ENCODE measurements at places on chromosomes 7 and 10.

DNA sequence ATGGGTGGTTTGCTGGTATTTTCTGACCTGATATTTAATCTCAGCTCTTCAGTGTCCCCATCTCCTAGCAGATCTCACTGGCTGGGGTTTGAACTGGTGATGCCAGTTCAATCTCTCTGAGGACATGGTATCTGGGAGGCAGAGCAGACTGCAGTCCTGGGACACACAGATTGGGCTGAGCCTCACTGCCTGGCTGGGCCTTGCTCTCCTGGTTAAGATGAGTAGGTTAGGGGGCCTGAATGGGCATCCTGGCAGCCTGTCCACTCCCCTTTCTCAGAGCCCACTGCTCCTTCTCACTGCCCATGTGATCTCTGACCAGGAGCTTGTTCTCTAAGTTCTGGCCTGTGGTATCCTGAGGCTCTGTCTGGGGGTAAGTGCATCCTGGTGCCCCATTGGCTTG is 363.4 kb downstream of the GLRX3 start:
- DNase-seq: no peak
- no peak overlapping the region for H3K27ac ChIP-seq
- H3K36me3 ChIP-seq: no peaks in the 10 kb centered on the region

GRCh38 chr7:68604541-68604940 is 993.7 kb upstream of the AUTS2 start:
- no peak for DNase-seq
- H3K4me3 ChIP-seq: no peak overlapping the region
- H3K27me3 ChIP-seq: no peaks in the 10 kb centered on the region
- H3K4me1 ChIP-seq: no peaks in the 10 kb centered on the region
- H3K27ac ChIP-seq: no peak overlapping the region

DNA sequence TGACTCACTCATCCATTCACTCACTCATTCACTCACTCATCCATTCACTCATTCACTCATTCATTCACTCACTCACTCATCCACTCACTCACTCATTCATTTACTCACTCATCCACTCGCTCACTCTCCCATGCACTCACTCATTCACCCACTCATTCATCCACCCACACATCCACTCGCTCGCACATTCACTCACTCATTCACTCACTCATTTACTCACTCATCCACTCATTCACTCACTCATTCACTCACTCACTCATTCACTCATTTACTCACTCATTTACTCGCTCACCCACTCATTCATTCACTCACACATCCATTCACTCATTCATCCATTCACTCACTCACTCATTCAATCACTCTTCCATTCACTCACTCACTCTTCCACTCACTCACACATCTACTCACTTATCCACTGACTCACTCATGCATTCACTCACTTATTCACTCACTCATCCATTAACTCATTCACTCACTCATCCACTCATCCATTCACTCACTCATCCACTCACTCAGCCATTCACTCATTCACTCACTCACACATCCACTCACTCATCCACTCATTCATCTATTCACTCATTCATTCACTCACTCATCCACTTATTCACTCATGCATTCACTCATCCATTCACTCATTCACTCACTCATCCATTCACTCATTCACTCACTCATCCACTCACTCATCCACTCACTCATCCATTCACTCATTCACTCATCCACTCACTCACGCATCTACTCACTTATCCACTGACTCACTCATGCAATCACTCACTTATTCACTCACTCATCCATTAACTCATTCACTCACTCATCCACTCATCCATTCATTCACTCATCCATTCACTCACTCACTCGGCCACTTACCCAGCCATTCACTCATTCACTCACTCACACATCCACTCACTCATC is 74.0 kb downstream of the CARD11 start:
- H3K36me3 ChIP-seq: no peaks in the 10 kb centered on the region
- H3K27ac ChIP-seq: no peak overlapping the region
- no peak for DNase-seq
- no peaks in the 10 kb centered on the region for H3K27me3 ChIP-seq

DNA sequence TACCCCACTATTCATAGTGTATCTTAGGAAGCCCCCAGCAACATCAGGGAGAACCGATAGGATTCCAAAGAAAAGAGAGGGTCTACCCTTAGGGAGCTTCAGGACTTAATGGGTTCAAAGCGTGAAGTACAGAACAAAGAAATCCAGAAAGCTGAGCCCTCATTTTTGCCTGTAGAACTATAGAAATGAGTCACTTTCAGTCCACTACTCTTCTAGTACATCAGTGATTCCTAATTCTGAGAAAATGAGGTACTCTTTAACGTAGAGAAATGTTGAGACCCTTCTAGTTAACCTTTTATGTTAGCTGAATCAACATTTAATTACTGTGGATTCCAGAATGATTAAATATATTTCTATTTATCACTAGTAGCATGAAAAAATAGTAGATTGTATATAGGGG is 1.8 kb downstream of the TDRD1 start:
- DNase-seq: no peak
- H3K4me1 ChIP-seq: no peaks in the 10 kb centered on the region
- H3K27me3 ChIP-seq: no peaks in the 10 kb centered on the region
- H3K36me3 ChIP-seq: no peaks in the 10 kb centered on the region
- H3K27ac ChIP-seq: no peak overlapping the region

DNA sequence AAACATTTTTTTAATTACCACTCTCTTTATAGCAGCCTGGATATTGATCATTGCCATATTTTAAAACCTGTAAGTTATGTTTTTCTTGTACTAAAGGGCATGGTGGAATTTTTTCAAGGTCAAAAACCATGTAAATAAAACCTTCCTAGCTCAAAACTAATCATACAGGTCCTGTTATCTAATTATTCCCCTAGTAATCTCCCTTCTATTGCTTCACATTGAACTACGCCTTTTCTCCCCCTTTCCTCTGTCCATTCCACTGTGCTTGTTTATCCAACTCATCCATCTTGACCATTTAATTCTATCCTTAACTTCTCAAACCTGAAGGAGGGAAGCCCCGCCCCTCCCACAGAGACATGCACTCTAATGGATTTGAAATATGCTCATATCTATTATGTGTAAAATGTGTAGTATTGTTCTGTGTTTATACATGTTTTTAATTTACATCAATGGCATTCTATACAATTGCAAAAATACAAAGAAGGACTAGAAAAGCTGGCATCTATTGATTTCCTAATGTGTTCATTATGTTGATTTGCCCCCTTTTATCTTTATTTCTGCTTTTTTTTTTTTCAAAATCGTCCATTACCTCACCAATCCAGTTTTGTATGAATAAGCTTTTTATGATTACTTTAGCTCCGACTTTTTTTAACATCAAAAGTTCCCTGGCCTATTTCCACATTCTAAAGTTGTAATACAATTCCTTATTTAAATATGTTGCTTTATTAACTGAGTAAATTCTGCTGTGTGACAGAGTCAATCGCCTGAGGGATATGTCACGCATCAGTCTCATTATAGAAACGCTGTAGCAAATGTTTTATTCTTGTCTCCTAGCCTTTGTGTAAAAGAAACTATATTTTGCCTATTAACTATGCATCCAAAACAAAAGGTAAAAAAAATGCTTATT is 61.0 kb downstream of the MET start:
- H3K36me3 ChIP-seq: no peaks in the 10 kb centered on the region
- H3K4me3 ChIP-seq: no peak overlapping the region
- no peak overlapping the region for H3K27ac ChIP-seq
- DNase-seq: no peak
- H3K27me3 ChIP-seq: no peaks in the 10 kb centered on the region

GRCh38 chr7:2645274-2645868 is 13.6 kb downstream of the TTYH3 start:
- no peak for DNase-seq
- no peak overlapping the region for H3K4me3 ChIP-seq
- H3K36me3 ChIP-seq: peaks cover 26% of the 10 kb centered on the region
- no peak overlapping the region for H3K27ac ChIP-seq

DNA sequence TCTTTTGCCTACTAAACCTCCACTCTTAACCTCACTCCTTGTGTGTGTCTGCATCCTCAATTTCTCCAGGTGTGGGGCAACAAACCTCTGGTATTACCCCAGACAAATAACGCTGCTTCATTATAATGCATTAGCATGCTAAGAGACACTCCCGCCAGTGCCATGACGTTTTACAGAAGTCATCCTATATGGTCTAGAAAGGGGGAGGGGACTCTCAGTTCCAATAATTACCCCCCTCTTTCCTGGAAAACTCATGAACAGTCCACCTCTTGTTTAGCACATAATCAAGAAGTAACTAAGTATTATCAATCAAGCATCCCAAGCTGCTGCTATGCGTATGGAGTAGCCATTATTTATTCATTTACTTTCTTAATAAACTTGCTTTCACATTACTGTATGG is 364.5 kb downstream of the TYW1 start:
- no peak for DNase-seq
- H3K4me1 ChIP-seq: no peaks in the 10 kb centered on the region
- no peaks in the 10 kb centered on the region for H3K27me3 ChIP-seq
- H3K27ac ChIP-seq: no peak overlapping the region
- H3K4me3 ChIP-seq: no peak overlapping the region

GRCh38 chr7:6375348-6376101 is 72.2 kb downstream of the DAGLB start:
- no peaks in the 10 kb centered on the region for H3K36me3 ChIP-seq
- peak overlapping the region; percentile 87 for H3K27ac ChIP-seq
- H3K4me3 ChIP-seq: peak overlapping the region; percentile 90
- H3K4me1 ChIP-seq: peaks cover 23% of the 10 kb centered on the region
- no peak for DNase-seq
- H3K27me3 ChIP-seq: no peaks in the 10 kb centered on the region

- H3K4me1 ChIP-seq: peaks cover 40% of the 10 kb centered on the region
- no peak overlapping the region for H3K4me3 ChIP-seq
- H3K27ac ChIP-seq: no peak overlapping the region
- DNase-seq: no peak
- no peaks in the 10 kb centered on the region for H3K36me3 ChIP-seq
These were observed 1.9 kb downstream of the AGBL3 start for GRCh38 chr7:134988161-134988560.

DNA sequence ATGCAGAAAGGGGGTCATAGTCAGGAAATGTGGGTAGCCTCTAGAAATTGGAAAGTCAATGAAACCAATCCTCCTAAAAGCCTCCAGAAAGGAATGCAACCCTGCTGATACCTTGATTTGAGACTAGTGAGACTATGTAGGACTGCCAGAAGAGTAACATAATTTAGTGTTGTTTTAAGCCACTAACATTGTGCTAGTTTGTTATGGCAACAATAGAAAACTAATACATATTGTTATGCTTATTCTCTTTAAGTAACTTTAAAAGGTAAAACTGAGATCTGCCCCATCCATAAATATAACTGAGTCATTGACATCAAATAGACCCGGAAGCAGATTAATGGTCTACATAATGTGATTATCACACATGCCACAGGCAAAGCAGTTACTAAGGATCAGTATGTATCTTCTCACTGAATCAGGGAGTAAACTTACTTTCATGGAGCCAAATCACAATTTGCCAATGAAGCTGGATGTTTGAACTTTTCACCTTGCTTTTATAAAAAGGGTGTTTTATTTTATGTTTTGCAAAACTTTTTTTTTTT is 146.4 kb upstream of the TMEM106B start:
- H3K27me3 ChIP-seq: no peaks in the 10 kb centered on the region
- no peaks in the 10 kb centered on the region for H3K36me3 ChIP-seq
- no peaks in the 10 kb centered on the region for H3K4me1 ChIP-seq
- H3K27ac ChIP-seq: no peak overlapping the region
- H3K4me3 ChIP-seq: no peak overlapping the region

- H3K4me1 ChIP-seq: peaks cover 6% of the 10 kb centered on the region
- no peak overlapping the region for H3K27ac ChIP-seq
- peak; percentile 7 for DNase-seq
These were observed 238.5 kb downstream of the CACNB2 start for GRCh38 chr10:18378766-18379165.

- H3K27ac ChIP-seq: no peak overlapping the region
- no peaks in the 10 kb centered on the region for H3K4me1 ChIP-seq
- no peaks in the 10 kb centered on the region for H3K36me3 ChIP-seq
- H3K4me3 ChIP-seq: no peak overlapping the region
- no peaks in the 10 kb centered on the region for H3K27me3 ChIP-seq
These were observed 32.3 kb upstream of the CTBP2 start for GRCh38 chr10:125192620-125193019.

DNA sequence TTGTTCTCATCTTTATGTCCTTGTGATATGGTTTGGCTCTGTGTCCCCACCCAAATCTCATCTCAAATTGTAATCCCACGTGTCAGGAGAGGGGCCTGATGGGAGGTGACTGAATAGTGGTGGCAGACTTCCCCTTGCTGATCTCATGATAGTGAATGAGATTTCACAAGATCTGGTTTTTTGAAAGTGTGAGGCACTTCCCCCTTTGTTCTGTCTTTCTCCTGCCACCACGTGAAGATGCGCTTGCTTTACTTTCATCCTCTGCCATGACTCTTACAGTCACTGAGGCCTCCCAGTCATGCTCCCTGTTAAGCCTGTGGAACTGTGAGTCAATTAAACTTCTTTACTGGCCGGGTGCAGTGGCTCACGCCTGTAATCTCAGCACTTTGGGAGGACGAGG is 161.0 kb downstream of the HERPUD2 start:
- no peaks in the 10 kb centered on the region for H3K27me3 ChIP-seq
- DNase-seq: no peak
- H3K4me1 ChIP-seq: no peaks in the 10 kb centered on the region
- no peak overlapping the region for H3K27ac ChIP-seq
- no peaks in the 10 kb centered on the region for H3K36me3 ChIP-seq

- no peak for DNase-seq
- no peak overlapping the region for H3K4me3 ChIP-seq
- peaks cover 15% of the 10 kb centered on the region for H3K4me1 ChIP-seq
- H3K27ac ChIP-seq: no peak overlapping the region
These were observed 181.8 kb upstream of the PITRM1 start for GRCh38 chr10:3354174-3354900.

GRCh38 chr10:21092683-21093524 is 195.8 kb upstream of the NEBL start:
- H3K27me3 ChIP-seq: no peaks in the 10 kb centered on the region
- no peak overlapping the region for H3K27ac ChIP-seq
- H3K36me3 ChIP-seq: no peaks in the 10 kb centered on the region
- no peaks in the 10 kb centered on the region for H3K4me1 ChIP-seq
- H3K4me3 ChIP-seq: no peak overlapping the region
- no peak for DNase-seq

DNA sequence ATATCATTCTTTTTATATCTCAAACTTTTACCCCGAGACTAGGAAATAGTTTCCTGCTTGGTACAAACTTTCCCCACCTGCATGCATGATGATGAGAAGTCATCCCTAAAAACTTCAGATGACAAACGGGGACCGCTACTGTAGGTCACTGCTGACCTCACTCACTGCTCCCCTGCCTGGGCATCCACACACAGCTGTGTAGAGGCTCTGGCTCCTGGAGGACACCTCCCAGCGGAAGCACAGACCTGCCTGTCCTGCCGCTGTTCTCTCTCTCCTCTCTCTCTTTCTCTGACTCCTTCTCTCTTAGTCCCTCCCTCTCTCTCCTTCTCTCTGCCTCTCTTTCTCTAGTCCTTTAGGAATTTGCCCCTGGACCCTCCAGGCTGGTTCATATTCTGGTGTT is 202.9 kb upstream of the PITRM1 start:
- no peaks in the 10 kb centered on the region for H3K36me3 ChIP-seq
- no peaks in the 10 kb centered on the region for H3K27me3 ChIP-seq
- no peak overlapping the region for H3K4me3 ChIP-seq
- no peak for DNase-seq
- no peak overlapping the region for H3K27ac ChIP-seq

- DNase-seq: no peak
- peaks cover 36% of the 10 kb centered on the region for H3K4me1 ChIP-seq
- peak overlapping the region; percentile 89 for H3K27ac ChIP-seq
- peak overlapping the region; percentile 98 for H3K4me3 ChIP-seq
These were observed 287 bp downstream of the DCLRE1A start for GRCh38 chr10:113853578-113854012.
